SJSA1 (cell line): ENCODE measurements at places on chromosomes 3 and 15.

GRCh38 chr3:27454461-27454860 is 29.7 kb downstream of the SLC4A7 start:
- no peaks in the 10 kb centered on the region for H3K27me3 ChIP-seq
- no peaks in the 10 kb centered on the region for H3K4me1 ChIP-seq
- H3K4me3 ChIP-seq: no peak overlapping the region
- DNase-seq: no peak
- H3K36me3 ChIP-seq: no peaks in the 10 kb centered on the region

- no peak for DNase-seq
- no peak overlapping the region for H3K4me3 ChIP-seq
- no peaks in the 10 kb centered on the region for H3K36me3 ChIP-seq
- peaks cover 14% of the 10 kb centered on the region for H3K4me1 ChIP-seq
- H3K27ac ChIP-seq: peak overlapping the region; percentile 54
Observed at GRCh38 chr3:113231391-113231790, 20.0 kb downstream of the BOC start.

DNA sequence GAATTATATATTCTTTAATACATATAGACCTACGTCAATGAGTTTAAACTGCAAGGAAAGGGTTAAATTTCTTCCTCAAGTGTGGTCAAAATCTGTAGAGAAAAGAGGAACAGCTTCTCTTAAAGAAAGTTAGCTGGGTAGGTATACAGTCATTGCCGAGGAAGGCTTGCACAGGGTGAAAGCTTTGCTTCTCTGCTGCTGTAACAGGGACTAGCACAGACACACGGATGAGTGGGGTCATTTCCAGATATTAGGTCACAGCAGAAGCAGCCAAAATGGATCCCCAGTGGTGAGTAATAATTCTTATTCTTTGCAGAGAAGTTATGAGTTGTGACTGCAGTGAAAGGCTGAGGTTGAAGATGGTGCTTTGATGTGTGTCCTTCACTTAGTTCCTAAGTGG is at the start of gene CD86:
TSS of gene CD86 (plus strand) at position 148 of the 400 bp plus-strand sequence. CDS start at position 276, 128 bp downstream.
- DNase-seq: no peak
- H3K27me3 ChIP-seq: no peaks in the 10 kb centered on the region
- no peaks in the 10 kb centered on the region for H3K4me1 ChIP-seq
- H3K36me3 ChIP-seq: no peaks in the 10 kb centered on the region
- no peak within 1 kb of the TSS for H3K4me3 ChIP-seq
- H3K27ac ChIP-seq: no peak within 1 kb of the TSS

DNA sequence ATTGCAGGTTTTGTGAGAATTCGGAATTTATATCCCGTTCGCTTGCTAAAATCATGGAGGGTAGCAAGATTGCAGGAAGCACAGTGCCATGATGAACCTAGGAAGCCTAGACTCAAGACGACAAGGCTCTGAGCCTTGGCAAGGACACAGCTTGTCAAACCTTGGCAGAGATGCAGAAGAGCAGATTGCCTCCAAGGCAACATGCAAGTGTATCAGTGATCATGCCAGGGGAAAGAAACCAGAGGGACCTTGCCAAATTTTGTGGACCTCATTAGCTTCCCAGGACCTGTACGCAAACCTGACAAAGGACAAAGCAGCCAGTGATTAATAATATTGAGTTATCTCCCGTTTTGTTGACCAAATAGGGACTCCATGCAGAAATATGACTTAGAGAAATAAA is 159.7 kb downstream of the GOLIM4 start:
- H3K27ac ChIP-seq: no peak overlapping the region
- H3K4me1 ChIP-seq: peaks cover 4% of the 10 kb centered on the region
- DNase-seq: no peak
- no peaks in the 10 kb centered on the region for H3K36me3 ChIP-seq
- no peak overlapping the region for H3K4me3 ChIP-seq

GRCh38 chr3:69563981-69564380 is 175.3 kb upstream of the MITF start:
- no peaks in the 10 kb centered on the region for H3K36me3 ChIP-seq
- no peak overlapping the region for H3K4me3 ChIP-seq
- no peak overlapping the region for H3K27ac ChIP-seq
- no peak for DNase-seq
